Smooth muscle cell of trachea (primary cell): ENCODE measurements at places on chromosomes 6 and 20. TPM values are rescaled to one million over a fixed set of nuclear protein-coding genes. Genes with fewer than 3 reads are reported as not detected.

The DLK2 gene
- total RNA-seq = 0.66 TPM in 1 of 2 replicates, not detected in the other

The MATN4 gene
- 0.33 TPM in 1 of 2 replicates, not detected in the other for total RNA-seq

The SAMHD1 gene
- total RNA-seq = 43.7 and 70.1 TPM in 2 replicates

The IMPG1 gene
- not detected in 2 replicates for total RNA-seq

The HAO1 gene
- not detected in 2 replicates for total RNA-seq

The DNAH8 gene
- 0.17 and 0.44 TPM in 2 replicates for total RNA-seq

The TPD52L2 gene
- 194 and 202 TPM in 2 replicates for total RNA-seq
